Right atrium auricular region (tissue), 2 donors: ENCODE measurements at places on chromosomes 5 and 9. TPM values are rescaled to one million over a fixed set of nuclear protein-coding genes. Genes with fewer than 3 reads are reported as not detected.

HEMGN gene
- 0.31 TPM for total RNA-seq

PCDHA1 gene
- total RNA-seq = not detected

ZNF474 gene
- not detected for total RNA-seq

CDX1 gene
- not detected for total RNA-seq

- H3K27me3 ChIP-seq = no peaks in the 10 kb centered on the region
- DNase-seq = no peak
- H3K4me1 ChIP-seq = no peaks in the 10 kb centered on the region
- H3K27ac ChIP-seq = no peak overlapping the region
Measured at GRCh38 chr5:164020116-164020515, 514.7 kb downstream of the MAT2B start.

- no peak overlapping the region for H3K27ac ChIP-seq
- peaks cover 28% of the 10 kb centered on the region for H3K36me3 ChIP-seq
- no peak for DNase-seq
Measured at GRCh38 chr9:75130621-75131230, 42.4 kb downstream of the OSTF1 start.

GRCh38 chr9:103533318-103533717 is 538.2 kb downstream of the CYLC2 start:
- no peaks in the 10 kb centered on the region for H3K36me3 ChIP-seq
- no peaks in the 10 kb centered on the region for H3K27me3 ChIP-seq
- H3K27ac ChIP-seq = no peak overlapping the region

DNA sequence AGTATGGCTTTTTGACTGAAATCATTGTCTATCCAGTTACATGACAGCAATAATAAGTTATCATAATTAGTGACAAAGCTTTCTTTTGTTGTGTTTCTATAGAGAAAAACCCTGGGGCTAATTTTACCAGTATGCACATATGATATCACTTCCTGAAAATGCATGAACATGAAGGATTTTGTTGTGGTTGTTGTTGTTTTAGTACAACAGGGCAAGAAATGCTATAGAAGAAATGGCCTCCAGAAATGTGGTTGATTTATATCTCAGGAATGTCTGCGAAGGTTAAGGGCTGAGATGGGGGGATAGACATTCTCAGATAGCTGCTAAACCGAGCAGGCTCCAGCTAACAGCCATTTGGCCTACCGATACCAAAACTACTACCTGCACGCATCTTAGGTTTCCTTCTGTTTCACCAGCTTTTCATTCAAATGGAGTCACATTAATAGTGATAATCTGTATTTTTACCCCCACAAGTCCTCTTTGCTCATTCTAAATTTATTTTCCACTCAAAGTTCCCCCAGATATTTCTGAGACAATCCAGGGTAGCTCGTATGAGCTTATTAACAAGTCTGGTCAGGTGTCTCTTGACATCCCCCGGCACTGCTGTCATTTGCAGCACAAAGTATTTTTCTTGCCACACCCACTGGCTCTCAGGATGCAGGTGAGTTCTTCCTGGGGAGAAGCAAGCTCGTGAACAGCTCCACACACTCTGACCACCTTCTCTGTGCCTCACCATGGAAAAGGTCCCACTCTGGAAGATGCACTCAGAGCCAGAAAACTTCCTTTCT is 232.4 kb upstream of the GAS1 start:
- H3K27me3 ChIP-seq = no peaks in the 10 kb centered on the region
- H3K27ac ChIP-seq = no peak overlapping the region
- DNase-seq = no peak

GRCh38 chr9:110135846-110136245 is 72.1 kb downstream of the C9orf152 start:
- no peak for DNase-seq
- peaks cover 33% of the 10 kb centered on the region for H3K36me3 ChIP-seq
- H3K27me3 ChIP-seq = no peaks in the 10 kb centered on the region
- no peak overlapping the region for H3K4me3 ChIP-seq
- no peak overlapping the region for H3K27ac ChIP-seq
- no peaks in the 10 kb centered on the region for H3K4me1 ChIP-seq

- H3K4me3 ChIP-seq = no peak overlapping the region
- no peak for DNase-seq
- H3K27ac ChIP-seq = no peak overlapping the region
- H3K27me3 ChIP-seq = no peaks in the 10 kb centered on the region
- H3K36me3 ChIP-seq = peaks cover 32% of the 10 kb centered on the region
- peaks cover 14% of the 10 kb centered on the region for H3K4me1 ChIP-seq
Measured at GRCh38 chr5:141866096-141866495, 12.1 kb downstream of the PCDH1 start.

DNA sequence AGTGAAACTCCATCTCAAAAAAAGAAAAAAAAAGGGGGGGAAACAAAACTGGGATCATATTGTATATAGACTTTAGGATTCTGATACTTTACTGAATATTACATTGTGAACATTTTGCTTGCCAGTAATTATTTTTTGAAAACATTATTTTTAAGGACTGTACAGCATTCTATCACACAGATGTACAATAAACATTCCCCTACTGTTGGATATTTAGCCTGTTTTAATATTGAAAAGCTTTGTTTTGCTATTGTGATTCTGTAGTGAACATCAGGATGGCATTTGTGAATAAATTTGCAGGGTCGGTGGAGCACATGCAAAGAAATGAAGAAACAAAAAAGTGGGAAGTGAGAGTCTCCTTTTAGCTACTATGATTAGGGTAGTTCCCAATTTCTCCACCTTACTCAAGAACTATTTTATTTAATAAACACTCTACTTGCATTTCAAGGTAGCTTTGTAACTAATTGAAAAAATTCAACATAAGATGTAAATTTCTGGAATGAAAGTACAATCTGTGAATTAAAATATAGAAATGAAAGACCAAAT is 18.7 kb downstream of the RASGRF2 start:
- no peaks in the 10 kb centered on the region for H3K27me3 ChIP-seq
- no peak for DNase-seq
- H3K4me3 ChIP-seq = no peak overlapping the region
- no peaks in the 10 kb centered on the region for H3K36me3 ChIP-seq
- H3K27ac ChIP-seq = no peak overlapping the region

DNA sequence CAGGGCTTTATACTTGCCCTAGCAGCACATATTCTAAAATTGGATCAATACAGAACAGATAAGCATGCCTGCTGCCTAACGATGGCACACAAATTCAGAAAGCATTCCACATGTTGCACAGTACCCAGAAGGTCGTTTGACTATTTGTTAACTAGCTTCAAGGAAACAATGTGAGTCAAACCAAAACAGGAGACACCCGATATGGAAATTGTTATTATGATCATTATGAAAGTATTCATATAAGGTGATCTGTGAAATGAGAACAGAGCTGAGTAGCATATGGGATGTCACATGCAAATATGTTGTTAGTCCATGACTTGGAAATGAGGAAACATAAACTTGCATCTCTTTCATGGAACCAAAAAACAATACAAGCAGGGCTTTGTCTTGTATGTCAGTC is 56.3 kb upstream of the BICD2 start:
- no peaks in the 10 kb centered on the region for H3K36me3 ChIP-seq
- no peak for DNase-seq
- H3K27ac ChIP-seq = no peak overlapping the region
- H3K4me1 ChIP-seq = no peaks in the 10 kb centered on the region
